ENCODE measurements at places on chromosomes 12 and 14. TPM values are rescaled to one million over a fixed set of nuclear protein-coding genes. Genes with fewer than 3 reads are reported as not detected.

DNA sequence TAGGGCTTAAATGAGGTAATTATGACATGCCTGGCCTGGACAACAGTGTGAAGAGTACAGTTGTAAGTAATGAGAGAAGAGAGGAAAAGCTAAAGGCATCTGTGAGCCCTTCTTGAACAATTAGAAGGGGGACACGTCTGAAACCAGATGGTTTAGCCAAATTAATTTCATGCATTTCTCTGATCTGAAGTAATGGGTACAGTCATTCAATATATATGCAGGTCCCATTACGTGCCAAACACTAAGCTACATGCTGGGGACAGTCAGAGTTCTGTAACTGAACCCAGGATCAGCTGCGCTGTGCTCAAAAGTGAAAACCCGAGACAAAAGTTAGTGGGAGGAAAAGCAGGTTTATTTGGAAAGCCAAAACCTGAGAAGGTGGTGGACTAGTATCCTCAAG, 207.2 kb upstream of the TMTC1 start:
- DNase-seq = no peak

DNA sequence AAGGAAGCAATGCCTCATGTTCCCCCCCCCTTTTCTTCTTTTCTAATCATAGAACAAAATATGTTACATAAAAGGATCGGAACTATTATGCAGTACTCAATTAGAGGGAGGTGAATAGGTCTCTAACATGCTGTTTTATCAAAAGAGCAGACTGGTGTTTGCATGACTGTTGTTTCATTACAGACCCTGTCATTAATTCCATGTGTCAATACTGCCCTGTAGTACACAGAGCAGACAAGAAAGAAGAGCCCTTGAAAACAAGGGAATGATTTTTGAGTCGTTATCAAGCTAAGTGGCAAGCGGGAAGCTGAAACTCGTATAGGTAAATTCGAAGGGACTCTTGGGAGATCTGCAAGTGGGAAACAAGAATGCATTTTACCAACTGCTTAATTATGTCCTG, 76.9 kb upstream of the TMEM263 start:
- DNase-seq = no peak

- no peak for DNase-seq
These were observed 73.6 kb upstream of the ELK3 start for GRCh38 chr12:96120359-96121100.

- DNase-seq = no peak
These were observed 781.5 kb downstream of the SLC6A15 start for GRCh38 chr12:84131076-84131475.

- DNase-seq = no peak
These were observed 5.6 kb downstream of the RIC8B start for GRCh38 chr12:106780010-106780631.

DNA sequence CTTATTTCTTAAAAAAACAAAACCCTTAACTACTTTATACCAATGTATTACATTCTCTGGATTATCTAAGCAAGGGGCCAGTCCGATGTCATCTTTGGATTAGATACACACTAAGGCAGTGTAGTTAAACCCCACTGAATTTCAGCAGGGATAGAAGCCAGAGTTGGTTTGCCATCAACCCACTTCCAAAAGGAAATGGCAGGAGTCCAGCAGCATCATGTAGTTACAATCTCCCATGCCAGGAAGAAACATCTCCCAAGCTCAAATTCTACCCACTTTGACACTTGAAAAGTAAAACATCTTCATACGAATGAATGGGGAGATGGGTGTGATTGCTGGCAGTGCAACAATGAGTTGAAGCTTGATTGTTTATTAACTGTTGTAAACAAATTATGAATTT, 203.5 kb upstream of the PLXNC1 start:
- no peak for DNase-seq

DNA sequence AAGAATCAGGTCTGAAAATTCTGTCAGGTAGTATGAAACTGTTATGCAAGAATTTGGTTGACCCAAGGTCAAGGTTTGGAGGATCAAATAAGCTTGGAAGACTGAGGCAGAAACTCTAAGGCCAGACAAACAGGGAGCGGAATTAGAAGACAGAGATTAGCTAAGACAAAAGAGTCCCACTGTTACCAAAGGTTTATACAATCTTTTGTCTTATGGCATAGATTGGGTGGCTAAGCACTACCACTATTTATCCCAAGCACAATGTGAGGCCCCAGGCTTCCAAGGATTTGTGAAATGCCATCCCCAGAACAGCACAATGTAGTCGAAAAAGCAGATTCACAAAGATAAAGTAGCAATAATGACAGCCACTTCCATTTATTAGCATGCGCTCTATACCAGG, 311.2 kb downstream of the SEC23A start:
- no peak for DNase-seq

DNA sequence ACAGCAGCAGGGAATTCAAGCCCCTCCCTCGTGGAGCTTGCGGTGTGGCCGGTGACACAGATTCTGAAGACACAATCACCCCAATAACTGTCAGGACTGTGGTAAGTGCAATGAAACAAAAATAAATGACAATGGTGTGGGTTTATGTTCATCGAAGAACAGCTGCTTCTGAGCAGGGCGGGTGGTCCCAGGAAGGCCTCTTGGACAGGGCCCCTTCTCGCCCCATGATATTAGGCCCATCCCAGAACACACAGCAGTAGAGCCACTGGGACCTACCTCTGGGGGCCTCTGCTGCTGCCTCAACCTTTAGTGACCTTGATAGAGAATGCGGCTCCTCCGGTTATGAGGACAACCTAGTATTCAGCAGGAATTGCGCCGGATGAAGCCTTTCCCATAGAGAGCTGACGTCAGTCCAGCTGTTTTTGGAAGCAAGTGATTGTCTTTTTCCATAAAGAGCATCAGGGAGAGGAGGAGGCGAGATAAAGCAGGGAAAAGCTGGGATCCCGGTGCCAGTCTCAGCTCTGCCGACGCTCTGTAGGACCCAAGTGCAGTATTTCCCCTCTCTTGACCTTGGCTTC, 84.1 kb upstream of the BCL11B start:
- DNase-seq = peak; percentile 51

GRCh38 chr12:76260390-76260748, 87.8 kb downstream of the BBS10 start:
- no peak for DNase-seq

- DNase-seq = no peak
These were observed 105.5 kb downstream of the GXYLT1 start for GRCh38 chr12:42039176-42039575.

DNA sequence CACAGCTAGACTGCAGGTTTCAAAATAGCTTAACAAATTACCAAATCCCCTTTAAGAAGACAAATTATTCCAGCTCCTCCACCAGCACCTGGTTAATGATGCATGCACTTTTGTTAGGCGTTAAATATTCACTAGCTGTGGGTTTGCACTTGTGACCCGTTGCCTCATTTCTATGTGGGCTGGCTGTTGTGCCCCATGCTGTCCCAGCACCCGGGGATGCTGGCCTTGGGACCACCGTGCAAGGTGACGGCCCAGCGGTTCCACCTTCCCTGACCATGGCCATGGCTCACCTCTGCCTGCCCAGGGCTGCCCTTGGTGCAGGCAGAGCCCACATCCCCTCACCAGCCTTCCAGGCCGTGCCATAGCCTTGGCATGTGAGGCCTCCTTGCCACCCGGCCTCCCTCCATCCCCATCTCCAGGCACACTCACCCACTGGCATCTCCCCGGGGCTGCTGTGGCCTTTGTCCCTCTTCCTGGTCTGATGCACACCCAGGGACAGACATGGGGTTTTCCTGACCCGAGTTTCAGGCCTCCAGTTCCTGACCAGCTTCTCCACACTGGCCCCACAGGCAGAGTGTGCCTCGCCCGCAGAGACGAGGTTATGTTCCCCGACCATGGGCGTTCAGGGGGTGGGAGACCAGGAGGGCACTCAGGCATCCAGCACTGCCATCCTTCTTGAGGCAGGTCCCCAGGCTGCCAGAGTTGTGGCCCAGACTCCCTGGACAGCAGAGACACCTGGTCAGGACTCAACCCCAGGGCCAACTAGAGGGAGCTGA, 20.3 kb upstream of the C14orf180 start:
- no peak for DNase-seq

GRCh38 chr14:69318241-69318640, 58.3 kb downstream of the GALNT16 start:
- no peak for DNase-seq

GRCh38 chr12:53659011-53659551, 16.8 kb downstream of the ATP5MC2 start:
- no peak for DNase-seq

DNA sequence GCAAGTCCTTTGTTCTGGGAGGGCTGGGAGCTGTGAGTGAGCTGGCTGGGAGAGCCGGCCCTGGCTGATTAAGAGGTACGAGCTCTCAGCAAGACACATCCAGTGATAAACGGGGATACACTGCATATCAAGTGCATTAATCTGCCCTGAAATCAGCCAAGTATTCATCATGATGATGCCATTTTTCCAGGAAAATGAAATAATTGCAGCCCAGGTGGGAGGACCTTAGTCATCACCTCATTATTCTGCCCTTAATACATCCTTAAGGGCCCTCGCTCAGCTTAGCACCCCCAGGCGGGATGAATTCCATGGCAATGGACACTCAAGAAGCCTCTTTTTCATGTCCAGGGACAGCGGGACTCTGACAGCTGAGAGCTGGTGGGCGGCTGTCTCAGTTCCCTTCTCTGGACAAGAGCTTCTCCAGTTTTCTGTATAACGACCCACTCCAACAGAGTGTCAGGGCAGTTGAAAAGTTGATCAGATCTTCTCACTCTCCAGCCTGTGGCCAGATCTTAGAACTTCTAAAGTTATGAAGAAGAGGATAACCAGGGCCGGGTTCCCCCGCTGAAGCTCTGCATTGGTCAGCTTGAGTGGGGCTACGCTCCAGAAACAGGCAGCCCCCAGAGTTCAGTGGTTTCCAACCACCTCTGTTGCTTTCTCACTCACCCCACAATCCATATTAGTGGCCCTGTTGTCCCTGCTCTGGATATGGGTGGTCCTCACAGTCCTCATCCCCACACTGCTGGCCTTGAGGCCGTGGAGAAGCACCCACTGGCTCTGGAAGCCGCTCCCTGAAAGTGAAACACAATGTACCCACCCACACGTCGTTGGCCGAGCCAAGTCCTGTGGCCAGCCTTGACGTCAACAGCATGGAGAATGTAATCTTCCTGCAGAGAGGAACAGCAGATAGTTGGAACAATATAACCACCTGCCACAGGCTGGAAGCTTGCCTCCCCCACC, 306.2 kb upstream of the DIO3 start:
- DNase-seq = peak; percentile 88

DNA sequence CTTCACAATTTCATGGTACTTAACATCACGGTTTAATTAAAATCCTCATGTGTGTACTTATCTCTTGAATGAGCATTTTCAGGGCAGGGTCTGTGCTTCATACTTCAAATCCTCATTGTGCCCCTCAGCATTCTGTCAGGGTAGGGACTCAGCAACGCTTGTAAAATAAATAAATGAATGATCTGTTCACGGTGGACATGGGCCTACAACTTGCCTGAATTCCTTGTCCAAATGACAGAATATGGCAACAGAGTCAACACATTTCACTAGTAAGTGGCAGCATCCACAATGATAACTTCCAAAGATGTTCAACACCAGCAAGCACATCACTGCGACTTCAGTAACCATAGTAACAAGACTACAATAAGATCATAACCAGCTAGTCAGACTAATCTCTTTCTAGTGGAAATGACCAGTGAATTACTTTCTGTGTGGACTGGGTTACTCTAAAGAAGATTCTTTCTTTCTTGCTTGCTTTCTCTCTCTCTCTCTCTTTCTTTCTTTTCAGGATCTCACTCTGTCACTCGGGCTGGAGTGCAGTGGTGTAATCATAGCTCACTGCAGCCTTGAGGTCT, 14.5 kb upstream of the GNPTAB start:
- no peak for DNase-seq

- DNase-seq = no peak
These were observed 24.7 kb upstream of the HDAC7 start for GRCh38 chr12:47844264-47845019.

GRCh38 chr14:103542605-103543088, 13.7 kb downstream of the TRMT61A start:
- no peak for DNase-seq

- no peak for DNase-seq
These were observed 2.3 kb downstream of the PYM1 start for GRCh38 chr12:55925371-55925770.

GRCh38 chr12:47272412-47273190, 192.8 kb upstream of the AMIGO2 start:
- no peak for DNase-seq

DNA sequence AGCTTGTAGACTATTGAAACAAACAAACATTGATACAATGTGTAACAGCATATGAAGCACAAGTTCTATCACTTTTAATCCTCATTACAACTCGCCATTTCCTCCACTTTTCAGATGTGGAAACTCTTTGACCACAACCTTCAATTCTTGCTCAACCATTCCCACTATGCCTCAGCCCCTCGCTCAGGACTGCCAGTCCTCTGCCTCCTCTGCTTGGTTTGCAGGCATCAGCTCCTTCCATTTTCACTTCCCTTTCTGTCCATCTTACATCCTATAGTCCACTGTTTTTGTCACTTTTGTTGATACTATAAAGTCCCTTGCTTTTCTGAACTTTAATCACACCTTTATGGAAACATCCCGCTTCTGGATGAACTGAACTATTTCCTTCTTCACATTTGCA, 28.2 kb upstream of the CD27 start:
- no peak for DNase-seq

DNA sequence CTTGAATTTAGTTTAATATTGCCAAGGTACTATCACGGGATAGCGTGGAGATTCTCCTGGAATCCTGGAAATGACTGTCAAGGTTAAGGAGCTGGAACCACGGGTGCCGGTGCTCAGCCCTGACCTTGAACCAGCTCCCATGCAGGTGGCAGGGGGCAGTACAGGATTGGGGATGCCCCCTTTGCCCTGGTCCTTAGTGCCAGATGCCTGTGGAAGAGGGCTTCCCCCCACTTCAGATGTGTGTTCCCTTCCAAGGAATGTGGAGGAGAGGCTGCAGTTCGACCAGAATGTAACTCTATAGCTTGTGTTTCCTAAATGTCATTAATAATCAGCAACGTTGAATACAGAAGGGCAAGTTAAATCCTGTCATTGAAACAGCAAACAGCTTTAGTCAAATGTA, 258.9 kb downstream of the VRK1 start:
- DNase-seq = no peak

DNA sequence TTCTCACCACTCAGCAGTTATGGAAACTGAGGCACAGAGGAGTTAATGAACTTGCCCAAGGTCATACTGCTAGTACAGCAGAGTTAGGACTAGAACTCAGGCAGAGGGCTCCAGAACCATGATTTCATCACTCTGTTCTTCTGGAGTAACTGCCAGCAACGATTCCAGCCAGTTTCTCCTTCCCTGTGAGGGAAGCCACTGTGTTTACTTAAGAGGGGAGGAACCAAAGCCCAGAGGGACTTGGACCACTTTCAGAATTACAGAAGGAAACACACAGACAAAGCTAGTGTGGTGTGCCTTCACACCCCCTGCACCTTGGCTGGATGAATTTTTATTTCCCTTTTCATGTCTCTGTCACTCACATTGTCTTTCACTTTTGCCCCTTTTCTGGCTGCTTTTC, 398.2 kb downstream of the DPF3 start:
- DNase-seq = no peak

- no peak for DNase-seq
These were observed 9.6 kb upstream of the PHC1 start for GRCh38 chr12:8904665-8905064.

Gene CD69
- 11.9 TPM for total RNA-seq

Gene FGD6
- 5.4 TPM for total RNA-seq

Gene TCTN2
- total RNA-seq = 6.6 TPM

Gene SLC6A12
- total RNA-seq = 3.4 TPM

Gene CMA1
- 1.4 TPM for total RNA-seq

Gene NDRG2
- total RNA-seq = 120 TPM

Gene SLC7A8
- total RNA-seq = 33.4 TPM

Gene CD163
- total RNA-seq = 943 TPM

Gene FOXN4
- not detected for total RNA-seq

Gene WNT1
- total RNA-seq = not detected

Gene CPM
- 201 TPM for total RNA-seq

Gene IL31
- total RNA-seq = not detected

Measured in mesenteric fat pad (tissue), 1 donor.